ENCODE measurements at places on chromosomes 5 and 9.

DNA sequence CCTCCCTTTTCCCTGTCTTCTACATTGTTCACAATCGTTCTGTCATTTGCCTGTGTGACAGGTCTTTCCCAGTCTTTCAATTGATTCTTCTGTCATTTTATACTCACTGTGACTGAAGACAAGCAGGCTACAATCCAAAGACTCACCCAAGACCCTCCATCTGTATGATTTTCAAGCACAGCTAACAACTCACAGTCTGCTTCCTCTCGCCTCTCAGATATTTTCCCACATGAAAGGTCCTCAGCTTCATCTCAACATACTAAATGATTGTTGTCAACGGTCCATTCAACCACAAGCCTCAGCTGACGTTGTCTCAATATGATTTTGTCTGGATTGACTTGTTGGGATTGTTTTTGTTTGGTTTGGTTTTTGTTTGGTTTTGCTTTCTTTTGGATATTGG lies 346.5 kb downstream of the NFIB start:
- DNase-seq, result no peak

DNA sequence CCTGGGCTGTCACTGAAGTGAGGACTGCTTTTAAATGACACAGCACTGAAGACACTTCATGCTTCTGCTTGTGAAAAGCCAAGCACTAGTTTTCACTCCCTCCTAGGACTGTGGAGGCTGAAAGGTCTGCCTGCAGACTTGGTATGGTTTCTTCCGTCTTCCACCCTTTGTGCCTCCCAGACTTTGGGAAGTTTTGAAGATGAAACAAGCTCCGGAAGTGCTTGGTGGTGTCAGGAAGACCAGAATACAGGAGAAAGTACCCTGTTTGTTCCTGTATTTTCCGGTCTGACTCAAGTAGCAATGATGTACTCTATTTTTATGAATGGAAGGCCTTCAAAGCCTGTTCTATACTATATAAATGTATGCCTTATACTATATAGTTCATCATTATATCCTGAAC lies 222.7 kb downstream of the PDZD2 start:
- no peak for DNase-seq

DNA sequence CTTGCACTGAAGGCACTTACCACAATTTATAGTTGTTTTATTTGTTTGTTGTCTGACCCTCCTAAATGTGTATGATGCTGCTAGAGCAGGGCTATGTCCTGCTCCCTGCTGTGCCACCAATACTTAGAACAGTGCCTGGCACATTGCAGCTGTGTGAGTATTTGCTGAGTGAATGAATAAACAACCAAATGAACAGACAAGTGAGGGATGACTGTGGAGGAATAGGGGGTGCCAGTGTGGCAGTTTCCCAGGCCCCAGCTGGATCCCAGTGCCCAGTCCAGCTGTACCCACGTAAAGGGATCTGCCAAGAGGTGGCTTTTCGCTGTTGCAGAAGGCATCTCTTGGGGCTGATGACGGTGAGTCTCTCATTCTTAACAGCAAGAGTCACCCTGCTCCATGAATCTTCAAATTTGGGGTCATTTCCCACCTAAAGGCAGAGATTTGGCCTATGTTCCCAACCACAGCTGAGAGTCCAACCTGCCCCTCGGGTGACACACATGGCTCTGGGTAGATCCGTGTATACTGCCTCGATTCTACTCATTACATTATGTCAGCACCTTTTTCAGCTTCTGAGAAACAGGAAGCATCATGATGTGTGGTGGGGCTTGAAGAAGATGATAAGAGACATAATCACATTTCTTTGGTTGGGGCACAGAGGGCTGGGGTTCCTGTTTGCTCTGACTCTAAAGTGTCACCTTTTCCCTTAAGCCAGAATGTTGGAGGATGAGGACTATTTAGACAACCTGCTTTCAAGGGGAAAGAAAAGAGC lies 14.3 kb downstream of the IL5 start:
- no peak for DNase-seq

DNA sequence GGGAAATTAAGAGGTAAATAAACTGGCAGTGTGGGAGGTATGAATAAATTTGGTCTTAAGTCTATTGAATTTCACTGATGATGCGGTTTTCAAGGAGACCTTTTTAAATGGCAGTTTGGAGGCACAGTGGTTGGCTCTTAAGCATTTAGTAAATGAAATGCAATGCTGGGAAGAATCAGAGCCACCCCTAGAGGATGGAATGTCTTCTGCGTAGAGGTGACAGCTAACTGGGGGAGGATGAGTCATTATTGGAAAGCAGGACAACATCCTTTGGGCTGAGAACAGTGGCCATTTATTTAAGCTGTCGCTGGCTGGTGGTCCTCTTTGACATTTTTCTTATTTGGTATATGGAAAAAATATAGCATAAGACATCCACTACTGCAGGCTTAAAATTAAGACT lies 163.2 kb downstream of the SH3GL2 start:
- DNase-seq, result no peak

DNA sequence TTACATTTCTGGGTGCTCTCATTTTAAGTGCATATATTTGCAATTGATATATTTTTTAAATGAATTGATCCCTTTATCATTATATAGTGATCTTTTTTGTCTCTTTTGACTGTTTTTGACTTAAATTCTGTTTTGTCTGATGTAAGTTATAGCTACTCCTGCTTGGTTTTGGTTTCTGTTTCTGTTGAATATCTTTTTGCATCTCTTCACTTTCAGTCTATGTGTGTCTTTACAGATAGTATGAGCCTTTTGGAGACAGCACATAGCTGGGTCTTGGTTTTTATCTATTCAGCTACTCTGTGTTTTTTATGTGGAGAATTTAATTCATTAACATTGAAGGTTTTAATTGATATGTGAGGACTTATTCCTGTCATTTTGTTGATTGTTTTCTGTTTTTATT lies 311.3 kb downstream of the SPATA31D1 start:
- no peak for DNase-seq

DNA sequence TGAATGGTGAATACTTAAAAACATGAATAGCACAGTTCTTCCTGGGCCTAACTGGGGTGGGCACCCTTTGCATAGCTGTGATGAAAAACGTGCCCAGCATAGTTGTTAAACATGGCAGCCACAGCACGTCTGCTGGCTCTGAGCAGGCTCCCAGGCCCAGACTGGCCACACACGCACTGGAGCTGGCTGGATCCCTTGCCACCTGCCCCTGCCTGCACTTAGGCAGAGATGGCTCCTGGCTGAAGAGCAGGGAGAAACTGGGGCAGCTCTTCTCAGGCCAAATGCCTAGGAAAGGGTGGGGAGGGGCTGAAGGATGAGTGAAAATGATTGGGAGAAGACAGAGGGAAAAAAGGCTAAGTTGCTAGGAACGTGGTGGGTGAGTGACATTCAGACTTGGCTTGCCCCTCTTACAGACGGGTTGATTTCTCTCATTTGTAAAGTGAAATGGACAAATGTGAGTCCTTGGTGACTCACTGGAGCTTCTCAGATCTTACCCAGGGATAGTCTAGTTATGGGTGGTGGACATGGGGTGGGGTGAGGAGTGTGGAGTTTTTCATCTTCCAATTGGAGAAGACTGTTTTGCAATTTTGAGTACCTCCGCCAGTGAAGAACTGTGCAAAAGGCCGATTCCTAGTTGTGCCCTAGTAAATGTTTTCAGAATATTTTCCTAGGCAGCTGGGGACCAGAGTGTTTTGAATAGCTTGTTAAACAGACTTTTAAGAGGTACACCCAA lies 42.4 kb downstream of the TRIO start:
- DNase-seq, result peak; percentile 75

DNA sequence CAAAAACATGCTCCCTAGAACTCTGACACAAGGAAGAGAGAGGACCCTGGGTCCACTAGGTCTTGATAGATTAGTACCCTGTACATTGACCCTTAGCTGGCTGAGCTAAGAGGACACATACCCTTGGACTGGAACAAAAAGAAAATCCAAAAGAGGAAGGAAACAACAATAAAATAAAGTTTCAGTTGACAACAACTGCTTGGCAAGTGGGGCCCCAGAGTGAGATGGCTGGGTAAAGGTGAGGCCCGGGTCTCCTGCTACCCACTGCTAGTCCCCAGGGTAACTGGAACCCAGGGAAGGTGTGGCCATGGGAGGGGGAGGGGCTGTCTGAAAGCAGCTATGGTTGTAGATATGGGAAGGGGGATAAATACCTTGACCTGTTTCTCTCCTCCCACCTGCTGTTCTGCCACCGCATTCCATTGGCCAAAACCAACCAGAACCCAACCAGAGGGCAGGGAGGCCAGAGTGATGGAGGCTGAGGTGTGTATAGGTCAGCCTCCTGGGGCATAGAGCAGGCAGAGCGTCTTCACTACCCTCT lies 11.7 kb downstream of the TAL2 start:
- DNase-seq, result no peak

DNA sequence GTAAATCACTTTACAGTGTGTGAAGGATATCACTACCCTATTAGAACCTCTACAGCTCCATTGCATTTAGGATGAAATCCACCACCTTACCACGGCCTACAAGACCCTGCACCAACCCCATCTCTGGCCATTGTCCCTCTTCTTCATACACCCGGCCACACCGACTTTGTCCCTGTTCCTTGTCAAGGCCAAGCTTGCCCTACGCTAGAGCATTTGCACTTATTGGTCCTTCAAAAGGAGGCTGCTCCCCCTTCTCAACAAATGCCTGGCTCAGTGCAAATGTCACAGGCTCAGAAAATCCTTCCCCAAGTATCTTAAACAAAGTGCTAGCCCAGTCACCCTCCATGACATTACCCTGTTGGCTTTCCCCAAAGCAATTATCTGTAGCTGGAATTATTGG lies 4.1 kb upstream of the HRH2 start:
- DNase-seq, result no peak

GRCh38 chr5:170554521-170555267 lies 50.9 kb downstream of the KCNIP1 start:
- DNase-seq, result peak; percentile 56

GRCh38 chr5:128021411-128021810 lies 62.2 kb upstream of the SLC12A2 start:
- no peak for DNase-seq

- no peak for DNase-seq
Observed at GRCh38 chr5:81145329-81145935, 87.7 kb upstream of the CKMT2 start.

GRCh38 chr5:163339148-163339547 lies 98.2 kb upstream of the CCNG1 start:
- DNase-seq, result no peak
